NCI-H2081 treated with DMSO at 0.1 percent for 48 hours (cell line): ENCODE measurements at places on chromosomes 4 and X.

DNA sequence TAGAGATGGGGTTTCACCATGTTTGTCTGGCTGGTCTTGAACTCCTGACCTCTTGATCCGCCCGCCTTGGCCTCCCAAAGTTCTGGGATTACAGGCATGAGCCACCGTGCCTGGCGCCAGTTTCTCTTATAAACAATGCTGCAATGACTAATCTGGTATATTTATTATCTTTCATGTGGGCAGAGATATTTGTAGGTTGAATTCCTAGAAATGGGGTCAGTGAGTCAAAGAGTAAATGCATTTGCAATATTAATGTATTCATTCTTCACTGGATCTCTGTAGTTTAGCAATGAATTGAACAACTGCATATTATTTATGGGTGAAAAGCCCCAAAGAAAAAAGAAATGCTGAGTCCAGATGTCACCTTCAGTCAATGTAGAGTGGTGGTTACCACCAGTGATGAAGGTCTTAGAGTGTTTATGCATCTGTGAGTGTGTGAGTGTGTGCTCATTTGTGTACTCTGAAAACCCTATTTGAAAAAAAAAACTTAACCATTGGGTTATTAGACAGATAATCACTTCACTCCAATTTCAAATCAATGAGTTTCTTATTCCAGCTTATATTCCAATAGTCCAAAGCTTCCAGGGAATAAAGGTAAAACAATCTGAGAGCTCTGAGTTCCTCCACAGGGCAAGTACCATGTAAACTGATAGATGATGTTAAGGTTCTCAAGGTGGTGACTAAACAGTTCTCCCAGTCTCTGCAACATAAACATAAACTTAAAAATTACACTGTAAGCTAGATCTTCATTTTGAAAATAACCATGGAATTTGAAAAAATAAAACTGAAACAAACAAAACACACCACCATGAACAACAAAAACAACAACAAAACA lies 22.6 kb upstream of the CD38 start:
- DNase-seq, result no peak

GRCh38 chr4:189049682-189050081 lies 891.0 kb upstream of the FRG1 start:
- no peak for DNase-seq

GRCh38 chrX:139560221-139560620 lies 29.7 kb downstream of the F9 start:
- DNase-seq, result no peak

DNA sequence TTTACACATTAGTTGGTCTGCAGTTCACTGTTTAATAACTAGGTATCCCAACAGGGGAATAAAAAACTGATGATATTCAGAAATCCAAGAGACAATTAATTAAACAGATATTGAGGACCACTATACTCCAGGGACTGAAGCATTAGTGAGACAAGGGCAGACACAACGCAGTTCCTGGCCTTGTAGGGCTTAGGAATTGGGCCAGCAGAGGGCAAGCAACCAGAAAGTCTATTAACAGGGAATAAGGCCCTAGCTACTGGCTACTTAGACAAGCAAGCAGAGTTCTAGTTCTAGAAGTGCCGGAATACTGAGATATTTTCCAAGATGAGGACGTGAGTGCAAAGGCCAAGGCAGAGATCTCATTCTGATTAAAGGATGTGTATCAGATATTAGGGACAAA lies 58.6 kb upstream of the ADGRA3 start:
- no peak for DNase-seq

GRCh38 chr4:140153718-140154571 lies at the start of gene MAML3:
Gene MAML3, minus strand, starts transcription at chr4:140154184. Its CDS starts 857 bp downstream, at chr4:140153327.
- peak; percentile 61 for DNase-seq

GRCh38 chr4:185229021-185229818 lies 19.8 kb downstream of the SNX25 start:
- no peak for DNase-seq

DNA sequence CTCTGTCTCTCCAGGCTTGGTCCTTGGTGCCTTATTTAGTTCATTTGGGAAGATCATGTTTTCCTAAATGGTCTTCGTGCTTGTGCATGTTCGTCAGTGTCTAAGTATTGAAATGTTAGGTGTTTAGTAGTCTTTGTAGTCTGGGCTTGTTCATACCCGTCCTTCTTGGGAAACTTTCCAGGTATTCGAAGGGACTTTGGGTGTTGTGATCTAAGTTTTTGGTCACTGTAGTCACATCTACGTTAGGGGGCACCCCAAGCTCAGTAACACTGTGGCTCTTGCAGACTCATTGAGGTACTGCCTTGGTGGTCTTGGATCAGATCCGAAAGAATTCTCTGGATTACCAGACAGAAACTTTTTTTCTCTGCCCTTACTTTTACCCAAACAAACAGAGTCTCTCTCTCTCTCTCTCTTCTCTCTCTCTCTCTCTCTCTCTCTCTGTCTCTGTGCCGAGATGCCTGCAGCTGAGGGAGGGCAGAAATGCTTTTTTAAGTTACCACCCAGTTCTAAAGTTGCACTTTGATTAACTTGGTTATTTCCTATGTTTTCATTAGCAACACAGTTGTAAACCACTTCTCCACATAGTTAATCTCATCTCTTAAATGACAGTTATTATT lies 67.6 kb upstream of the SLC7A3 start:
- DNase-seq, result no peak

DNA sequence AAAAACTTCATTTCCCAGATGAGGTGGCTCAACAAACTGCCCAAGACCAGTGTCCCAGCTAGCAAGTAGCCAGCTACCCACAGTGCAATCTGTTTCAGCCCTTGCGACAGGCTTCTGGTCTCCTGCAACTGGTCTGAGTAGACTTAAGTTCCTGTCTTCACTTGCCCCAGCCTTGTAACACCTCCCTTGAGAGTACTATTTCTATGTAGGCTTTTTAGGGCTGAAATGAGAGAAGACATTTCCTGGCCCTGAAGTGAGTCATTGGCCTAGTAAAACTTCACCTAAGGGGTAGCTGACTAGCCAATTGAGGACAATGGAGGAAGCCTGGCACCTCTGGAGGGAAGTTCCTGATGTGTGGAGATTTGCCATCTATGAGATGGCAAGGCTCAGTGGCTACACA lies 80.1 kb upstream of the STIM2 start:
- no peak for DNase-seq

GRCh38 chrX:69024161-69024736 lies 141.0 kb downstream of the PJA1 start:
- DNase-seq, result no peak

- DNase-seq, result no peak
These were observed 36.9 kb downstream of the PARM1 start for GRCh38 chr4:74969507-74970474.
